Frontal cortex (tissue), 4 donors: ENCODE measurements at places on chromosomes 16 and 17. TPM values are rescaled to one million over a fixed set of nuclear protein-coding genes. Genes with fewer than 3 reads are reported as not detected.

GRCh38 chr16:73543331-73543969, 495.5 kb upstream of the ZFHX3 start:
- no peak for DNase-seq

- no peak for DNase-seq
These were observed 5.3 kb upstream of the DDX52 start for GRCh38 chr17:37648555-37648954.

DNA sequence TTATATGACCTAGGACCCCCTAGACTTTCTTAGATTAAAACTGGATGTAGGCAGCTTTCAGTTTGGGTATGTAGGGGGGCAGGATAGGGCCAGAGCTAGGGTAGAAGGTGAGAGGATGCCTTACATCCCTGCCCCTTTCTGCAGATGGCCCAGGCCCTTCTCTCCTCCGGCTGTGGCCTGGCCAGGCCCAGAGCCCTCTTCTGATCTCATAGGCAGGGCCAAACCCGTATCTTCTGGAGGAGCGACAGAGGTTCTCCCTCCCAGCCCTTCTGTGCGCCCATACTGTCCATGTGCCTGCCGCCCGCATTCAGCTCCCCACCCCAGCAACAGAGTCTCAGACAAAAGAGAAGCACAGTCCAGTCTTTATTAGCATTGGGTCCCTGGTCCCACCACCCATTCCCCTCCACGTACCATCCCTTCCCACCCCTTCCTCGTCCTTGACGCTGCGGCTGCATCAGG, 2.0 kb upstream of the TSPOAP1 start:
- no peak for DNase-seq

DNA sequence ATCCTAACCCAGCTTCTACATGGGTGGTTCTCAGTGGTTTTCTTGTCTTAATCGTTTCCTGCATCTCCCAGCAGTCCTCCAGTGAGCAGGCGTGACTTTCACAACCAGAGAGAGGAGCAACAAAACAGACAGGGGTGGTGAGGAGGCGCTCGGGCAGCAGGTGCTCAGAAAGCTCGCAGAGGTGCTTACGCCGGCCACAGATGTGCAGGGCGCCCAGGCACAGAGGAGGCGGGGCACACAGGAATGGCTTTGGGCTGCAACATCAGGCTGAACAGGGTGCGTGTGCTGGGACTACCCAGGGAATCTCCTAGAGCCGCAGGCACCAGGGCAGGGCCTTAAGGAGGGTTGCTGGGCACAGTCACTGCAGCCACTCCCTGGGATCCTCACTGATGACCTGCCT, 32.6 kb downstream of the KLHDC4 start:
- no peak for DNase-seq

DNA sequence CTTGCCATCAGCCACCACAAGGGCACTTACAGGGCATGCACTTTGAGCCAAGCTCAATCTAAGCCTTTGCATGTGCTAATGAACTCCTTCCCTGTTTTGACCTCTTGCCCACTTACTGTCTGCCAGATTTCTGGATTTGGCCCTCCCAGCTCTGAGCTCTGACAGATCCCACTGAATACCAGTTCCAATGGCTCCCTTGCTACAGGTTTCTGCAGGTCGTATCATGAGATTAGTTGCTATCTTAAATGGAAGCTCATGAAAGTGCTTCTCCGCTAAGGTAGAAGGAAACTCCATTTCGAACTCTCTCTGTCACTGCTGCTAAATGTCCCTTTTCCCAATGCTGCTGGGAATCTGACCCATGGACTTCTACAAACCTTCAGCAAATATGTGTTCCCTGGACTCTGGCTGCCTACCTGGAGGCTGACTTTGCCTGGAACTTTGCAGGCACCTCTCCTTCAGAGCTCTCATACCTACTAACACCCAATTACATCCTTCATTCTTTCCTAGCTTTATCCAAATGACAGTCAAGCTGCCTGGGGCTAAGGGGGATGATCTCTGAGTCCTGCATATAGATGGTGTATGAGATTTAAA, 23.5 kb upstream of the TOB1 start:
- DNase-seq = no peak

GRCh38 chr17:6914711-6915110, 81.1 kb upstream of the ALOX12 start:
- DNase-seq = no peak

DNA sequence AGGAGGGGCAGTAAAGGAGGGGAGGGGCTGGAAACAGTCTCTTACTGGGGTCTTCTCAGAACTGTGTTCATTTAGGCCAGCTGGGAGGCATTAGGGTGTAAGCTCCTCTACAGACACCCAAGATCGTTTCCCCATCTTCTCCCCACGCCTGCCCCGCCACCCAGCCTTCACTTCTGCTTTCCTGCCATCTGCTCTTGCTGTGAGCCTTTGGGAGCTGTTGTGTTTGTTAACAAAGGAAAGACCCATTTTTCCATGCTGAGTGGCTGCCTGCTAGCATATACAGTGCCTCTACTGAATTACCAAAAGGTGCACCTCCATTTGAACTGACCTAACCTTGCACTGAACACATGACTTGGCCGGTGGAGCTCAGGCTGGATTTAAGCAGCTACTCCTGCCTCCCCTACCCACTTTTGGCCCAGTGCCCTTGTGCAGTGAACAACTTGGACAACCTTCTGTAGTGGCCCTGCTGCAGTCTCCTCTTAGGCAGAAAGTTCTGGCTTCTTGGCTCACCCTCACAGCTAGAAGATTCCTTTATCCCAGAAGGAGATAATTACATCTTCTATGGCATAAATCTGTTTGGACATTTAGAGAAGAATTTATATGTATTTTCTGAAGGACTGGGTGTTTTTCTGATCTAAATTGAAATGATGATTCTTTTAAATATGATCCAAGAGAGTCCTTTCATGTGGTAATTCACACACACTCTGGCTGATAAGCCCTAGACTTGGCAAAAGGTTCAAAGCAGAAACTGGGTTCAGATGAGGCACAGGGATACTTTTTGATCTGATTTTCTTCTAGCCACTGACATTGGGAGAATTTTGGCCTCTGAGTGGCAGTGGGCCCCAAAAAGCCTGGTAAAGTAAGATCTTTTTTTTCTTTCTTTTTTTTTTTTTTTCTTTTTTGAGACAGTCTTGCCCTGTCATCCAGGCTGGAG, 81.9 kb upstream of the HNF1B start:
- no peak for DNase-seq

GRCh38 chr17:68198931-68199836, 48.7 kb upstream of the AMZ2 start:
- DNase-seq = peak; percentile 32

The GRIN2A gene
- total RNA-seq = 6.9 TPM

The CHST5 gene
- 0.41 TPM for total RNA-seq

The RECQL5 gene
- total RNA-seq = 6.1 TPM

The DNASE1L2 gene
- total RNA-seq = 2.4 TPM

The COA3 gene
- 98.6 TPM for total RNA-seq

The ZFP1 gene
- total RNA-seq = 66.9 TPM
